ENCODE measurements at places on chromosomes 12 and 14.

DNA sequence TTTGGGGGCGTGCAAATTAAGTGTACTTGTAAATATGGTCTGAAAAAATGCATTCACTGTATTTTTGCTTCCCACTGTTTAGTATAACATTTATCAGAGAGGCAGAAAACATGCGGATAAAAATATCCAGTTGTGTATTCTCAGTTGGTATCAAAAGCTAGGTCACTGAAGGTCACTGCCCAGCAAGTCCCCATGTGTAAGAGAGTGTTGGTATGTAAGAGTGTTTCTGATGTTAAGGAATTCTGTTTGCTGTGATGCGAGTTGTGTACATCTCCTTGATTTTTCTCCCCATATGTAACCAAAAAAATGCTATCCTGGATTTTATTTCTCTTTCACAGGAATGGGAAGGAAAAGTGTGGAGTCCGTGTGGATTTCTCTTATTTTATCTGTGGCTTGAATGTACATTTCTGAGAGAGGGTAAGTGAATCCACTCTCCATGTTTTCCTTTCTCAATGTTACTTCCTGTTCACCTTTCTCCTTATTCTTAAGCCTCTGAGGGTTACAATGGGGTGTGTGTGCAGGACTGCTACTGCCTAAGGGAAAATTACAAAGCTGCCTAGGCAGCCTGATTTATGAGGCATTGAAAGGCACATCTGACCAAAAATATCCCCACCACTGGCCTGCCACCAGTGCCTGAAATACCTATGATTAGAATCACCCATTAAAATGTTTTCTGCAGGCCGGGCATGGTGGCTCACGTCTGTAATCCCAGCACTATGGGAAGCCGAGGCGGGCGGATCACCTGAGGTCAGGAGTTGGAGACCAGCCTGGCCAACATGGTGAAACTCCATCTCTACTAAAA lies 97.9 kb upstream of the USP44 start:
- DNase-seq, result peak; percentile 89

DNA sequence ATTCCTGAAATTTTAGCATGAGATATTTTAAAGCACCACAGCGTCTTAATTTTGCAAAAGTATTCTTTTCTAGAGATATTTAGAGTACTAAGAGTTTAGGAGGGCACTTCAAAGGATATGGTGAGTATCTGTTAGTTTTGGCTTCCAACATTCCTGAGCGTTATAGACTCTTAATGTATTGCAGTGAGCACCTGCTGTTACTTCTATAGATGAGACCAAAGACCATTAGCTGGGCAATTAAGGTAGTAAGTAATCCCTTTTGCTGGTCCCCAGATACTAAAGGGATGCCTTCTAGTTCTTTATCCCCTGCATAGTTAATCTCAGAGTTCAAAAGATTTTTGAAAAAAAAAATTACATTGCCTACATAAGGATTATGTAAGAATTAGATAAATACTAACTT lies 975.6 kb downstream of the GALC start:
- no peak for DNase-seq

GRCh38 chr12:1288333-1288732 lies 297.3 kb downstream of the ERC1 start:
- no peak for DNase-seq

GRCh38 chr12:132610051-132610759 lies at the start of gene LRCOL1:
LRCOL1 (minus strand) TSS chr12:132610582; CDS start chr12:132606251, 4,331 bp downstream.
- DNase-seq, result peak; percentile 61

- DNase-seq, result peak; percentile 17
Measured at GRCh38 chr12:104632724-104633201, 176.0 kb downstream of the CHST11 start.

- no peak for DNase-seq
Measured at GRCh38 chr14:79254069-79254775, 957.1 kb downstream of the DIO2 start.

DNA sequence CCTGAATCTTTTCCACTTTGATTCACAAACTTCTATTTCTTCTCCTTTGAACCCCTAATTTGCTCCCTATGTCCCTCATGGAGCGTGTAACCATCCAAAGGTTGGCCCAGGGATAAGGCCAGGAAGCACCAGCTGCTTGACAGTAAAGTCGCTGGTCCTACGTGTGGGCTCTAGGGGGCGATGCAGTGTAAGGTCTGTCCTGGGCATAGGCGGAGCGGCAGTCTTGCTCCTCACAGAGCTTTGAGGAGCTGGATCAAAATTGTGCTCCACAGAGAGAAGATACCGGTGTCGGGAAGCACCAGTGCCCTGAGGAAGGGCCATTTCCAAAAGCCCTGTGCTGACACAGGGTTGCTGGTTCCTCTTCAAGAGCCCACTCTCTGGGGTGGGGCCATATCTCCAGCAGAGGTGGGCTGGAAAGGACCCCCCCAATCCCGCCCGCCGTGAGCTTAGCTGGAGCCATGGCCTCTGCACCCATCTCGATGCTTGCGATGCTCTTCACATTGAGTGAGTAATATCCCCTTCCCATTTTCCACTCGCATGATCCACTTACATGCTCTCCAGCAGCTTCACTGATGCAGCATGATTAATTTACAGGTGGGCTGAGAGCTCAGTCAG lies 49.9 kb upstream of the OR4E1 start:
- DNase-seq, result no peak

- no peak for DNase-seq
Measured at GRCh38 chr12:2710701-2711100, 84.1 kb upstream of the FKBP4 start.

GRCh38 chr14:95305145-95305544 lies 14.6 kb downstream of the CLMN start:
- no peak for DNase-seq

DNA sequence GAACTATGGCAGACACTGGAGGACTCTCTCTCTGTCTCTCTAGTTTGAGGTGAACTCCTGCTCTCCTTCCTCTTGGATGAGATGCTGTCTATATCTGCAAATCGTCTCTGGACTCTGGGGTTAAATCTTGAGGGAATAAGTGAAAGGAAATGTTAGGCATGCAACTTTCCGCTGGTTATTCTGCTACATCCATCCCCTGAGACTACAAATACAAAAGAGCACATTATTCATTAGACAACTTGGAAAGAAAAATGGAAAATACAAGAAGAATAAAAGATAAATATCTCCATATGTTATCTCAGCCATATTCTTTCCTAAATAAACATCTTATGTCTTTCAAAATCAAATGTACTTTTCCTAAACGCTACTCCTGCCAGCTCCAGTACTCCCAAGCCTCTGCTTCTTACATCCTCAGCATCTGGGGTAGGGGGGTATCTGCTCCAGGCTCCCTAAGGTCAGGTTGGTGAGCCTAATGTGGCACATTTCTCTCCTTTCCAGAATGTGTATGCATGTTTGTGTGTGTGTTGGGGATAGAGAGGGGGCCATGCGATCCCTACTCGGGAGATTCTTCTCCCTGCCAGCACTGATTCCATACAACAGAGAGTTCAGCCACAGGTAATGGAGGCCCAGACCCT lies 102.9 kb upstream of the FSCB start:
- DNase-seq, result no peak

GRCh38 chr12:88996200-88996788 lies 356.0 kb downstream of the DUSP6 start:
- no peak for DNase-seq

DNA sequence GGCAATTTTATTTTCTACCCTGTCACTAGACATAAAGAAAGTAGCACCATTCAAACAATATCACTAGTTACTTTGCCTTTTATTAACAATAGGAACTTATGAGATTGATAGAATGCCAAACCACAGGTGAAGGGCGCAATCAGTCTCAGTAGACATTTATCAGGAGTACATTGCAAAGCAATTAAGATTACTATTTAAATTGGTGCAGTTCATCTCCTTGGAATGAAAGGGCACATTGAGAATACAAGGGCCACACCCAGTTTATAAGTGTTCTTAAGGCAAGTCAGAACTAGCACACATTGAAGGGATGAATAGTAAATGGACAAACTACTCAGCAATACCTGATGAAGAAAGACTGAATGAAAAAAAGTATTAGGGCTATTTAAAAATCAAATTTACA lies 601.4 kb downstream of the C12orf50 start:
- DNase-seq, result no peak

All from GM04503 (cell line).